GM12864 (cell line): ENCODE measurements at places on chromosomes 12 and 14.

GRCh38 chr12:118063576-118064391 is 2.8 kb upstream of the WSB2 start:
- DNase-seq: no peak

DNA sequence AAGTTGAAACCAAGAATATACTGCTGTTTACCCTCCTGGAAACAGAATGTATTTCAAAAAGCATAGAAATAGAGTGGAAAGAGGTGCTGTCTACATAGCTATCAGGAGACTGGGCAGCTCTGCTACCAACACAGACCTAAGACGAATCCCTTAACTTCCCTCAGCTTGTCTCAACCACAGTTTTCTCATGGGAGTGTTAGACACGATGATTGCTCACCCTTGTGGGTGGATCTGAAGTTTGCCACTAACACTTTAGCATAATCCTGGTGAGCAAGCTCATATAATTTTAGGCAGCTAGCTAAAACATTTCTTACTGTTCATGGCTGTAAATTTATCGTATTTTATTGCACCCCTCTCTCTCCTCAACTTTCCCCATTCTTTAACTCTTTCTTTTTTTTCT is 38.5 kb downstream of the C12orf75 start:
- DNase-seq: no peak

GRCh38 chr14:37139710-37140109 is 32.7 kb downstream of the SLC25A21 start:
- DNase-seq: no peak

GRCh38 chr12:12723149-12723680 is 6.0 kb downstream of the CDKN1B start:
- DNase-seq: no peak

DNA sequence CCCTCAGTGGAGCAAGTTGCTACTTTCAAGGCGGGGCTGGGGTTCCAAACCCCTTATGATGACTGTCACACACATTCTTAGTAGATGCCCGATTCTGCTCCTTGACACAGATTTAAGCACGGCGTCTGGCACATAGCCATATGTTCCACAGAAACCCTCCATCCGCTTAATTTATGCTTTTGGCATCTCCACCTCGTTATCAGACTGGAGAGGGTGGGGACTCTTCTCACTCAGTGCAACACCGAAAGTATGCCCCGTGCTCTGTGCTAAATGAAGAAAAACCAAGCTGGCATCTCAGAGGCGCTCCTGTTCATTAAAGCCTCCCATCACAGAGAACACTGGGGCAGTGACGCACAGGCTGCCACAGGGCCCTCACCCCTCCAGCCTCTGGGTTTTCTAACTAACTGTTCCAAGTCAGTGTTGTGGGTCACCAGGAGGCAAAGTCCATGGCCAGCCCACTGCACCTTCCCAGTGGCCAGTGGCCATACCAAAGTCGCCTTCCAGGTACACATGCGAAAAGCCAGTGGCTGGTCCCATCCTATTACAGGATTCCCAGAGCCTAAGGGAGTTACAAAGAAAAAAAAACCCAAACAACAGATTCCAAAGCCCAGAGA is 27.3 kb downstream of the CCDC88C start:
- DNase-seq: no peak

DNA sequence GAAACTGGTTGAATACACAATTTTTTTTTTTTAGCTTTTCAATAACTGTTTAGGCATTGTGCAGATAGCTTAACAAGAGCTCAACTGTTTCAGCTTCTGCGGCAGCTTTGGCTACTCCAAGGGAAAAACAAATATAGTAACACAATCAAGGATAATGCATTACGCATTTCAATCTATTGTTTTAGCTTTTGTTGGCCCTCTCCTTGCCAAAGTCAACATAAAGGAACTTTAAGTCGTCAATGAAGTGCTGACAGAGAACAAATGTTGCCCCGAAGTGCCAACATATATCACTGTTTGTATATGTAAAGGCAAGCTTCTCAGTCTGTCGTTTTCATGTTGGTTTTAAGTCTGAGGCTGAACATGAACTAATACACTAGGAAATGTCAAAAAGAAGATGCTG is 1087.4 kb upstream of the FLRT2 start:
- no peak for DNase-seq

GRCh38 chr12:3140284-3140683 is 63.1 kb downstream of the TSPAN9 start:
- no peak for DNase-seq

DNA sequence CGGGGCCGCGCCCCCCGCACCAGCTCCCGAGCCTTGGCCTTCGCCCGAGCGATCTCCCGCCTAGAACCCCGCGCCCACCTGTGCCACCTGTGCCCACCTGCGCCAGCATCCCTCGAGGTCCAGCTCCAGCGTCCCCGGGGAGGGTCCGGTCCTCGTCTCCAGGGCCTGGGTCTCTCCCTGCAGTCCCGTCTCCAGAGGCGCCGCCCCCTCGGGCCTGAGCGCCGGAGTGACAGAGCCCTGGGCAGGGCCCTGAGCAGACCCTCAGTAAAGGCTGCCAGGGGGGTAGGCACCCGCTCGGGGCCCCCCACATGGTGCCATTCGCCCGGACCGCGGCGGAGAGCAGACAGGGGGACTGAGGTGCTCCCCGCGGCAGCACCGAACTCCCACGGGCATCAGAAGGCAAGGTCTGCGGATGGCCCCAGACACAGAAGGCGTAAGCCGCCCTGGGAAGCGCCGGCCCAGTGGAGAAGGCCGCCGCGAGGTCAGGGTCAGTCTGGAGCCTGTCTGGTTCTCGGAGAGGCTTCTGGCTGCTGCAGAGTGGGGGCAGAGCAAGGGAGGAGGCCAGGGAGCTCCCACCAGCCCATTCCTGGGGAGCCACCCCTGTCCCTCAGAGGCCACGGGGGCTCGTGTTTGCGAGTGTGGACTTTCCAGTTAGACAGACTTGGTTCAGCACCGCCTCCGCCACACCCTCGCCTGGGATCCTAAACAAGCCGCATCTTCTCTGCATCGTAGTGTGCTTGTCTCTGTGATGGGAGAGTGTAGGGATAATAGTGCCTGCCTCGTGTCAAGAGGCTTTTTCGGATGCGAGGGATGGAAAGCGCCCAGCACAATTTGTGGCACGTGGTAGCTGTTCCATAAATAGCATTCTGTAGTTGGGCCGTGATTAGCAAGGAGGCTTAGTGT is 1.1 kb upstream of the PPP1R13B start:
- DNase-seq: no peak

DNA sequence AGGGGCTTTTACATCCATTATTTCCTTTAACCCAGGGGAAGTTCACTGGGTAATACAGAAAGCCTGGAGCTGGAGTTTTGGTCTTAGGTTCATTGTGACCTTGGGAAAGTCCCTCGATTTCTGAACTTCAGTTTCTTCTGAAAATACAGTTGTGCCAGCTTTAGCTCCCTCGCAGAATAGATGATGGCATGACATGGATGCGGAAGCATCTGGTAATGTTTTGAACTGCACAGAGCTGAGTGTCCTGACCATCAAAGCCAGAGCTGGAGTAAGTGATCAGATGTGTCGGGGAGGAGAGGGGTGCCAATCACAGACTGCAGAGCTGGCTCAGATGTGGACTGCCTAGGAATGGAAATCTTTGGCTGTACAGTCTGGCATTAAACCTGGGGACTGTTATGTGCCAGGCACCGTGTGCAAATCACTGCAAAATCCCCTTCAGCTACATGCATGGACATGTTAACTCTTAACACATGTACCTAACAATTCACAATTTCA is 180.9 kb downstream of the ETV6 start:
- no peak for DNase-seq

DNA sequence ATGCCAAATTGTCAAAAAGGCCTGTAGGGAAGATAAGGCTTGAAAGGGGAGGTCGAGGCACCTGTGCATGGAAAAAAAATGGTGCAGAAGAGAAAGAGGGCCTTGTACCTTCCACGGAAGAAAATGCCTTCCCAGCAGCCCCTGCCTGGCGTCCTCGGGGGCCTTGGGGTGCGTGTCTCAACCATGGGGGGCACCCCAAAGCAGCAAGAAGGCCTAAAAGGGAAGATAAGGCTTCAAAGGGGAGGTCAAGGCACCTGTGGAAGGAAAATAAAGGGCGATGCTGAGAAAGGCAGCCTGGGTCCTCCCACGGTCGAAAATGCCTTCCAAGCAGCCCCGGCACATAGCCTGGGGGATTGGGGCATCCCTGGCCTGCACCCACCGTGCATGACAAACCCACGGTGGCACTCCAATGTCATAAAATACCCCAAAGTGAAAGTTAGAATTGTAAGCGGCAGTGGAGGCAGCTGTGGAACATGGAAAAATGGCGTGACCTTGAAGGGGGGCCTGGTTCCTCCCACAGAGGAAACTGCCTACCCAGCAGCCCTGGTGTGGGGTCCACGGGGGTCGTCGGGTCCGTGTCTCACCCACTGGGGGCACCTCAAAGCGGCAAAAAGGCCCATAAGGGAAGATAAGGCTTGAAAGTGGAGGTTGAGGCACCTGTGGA is 275.0 kb downstream of the ALG10 start:
- DNase-seq: no peak

GRCh38 chr12:97169889-97170567 is 263.0 kb downstream of the NEDD1 start:
- DNase-seq: no peak

- DNase-seq: peak; percentile 68
Measured at GRCh38 chr14:75549169-75549568, 26.9 kb downstream of the BATF start.

- DNase-seq: no peak
Measured at GRCh38 chr12:70876952-70877351, 43.6 kb downstream of the PTPRR start.

- no peak for DNase-seq
Measured at GRCh38 chr12:109036975-109037374, 15.4 kb upstream of the USP30 start.

GRCh38 chr12:123032736-123033391 is 52.4 kb downstream of the ARL6IP4 start:
- no peak for DNase-seq

GRCh38 chr14:101199028-101199770 is 295.7 kb upstream of the RTL1 start:
- DNase-seq: no peak

- no peak for DNase-seq
Measured at GRCh38 chr12:80559766-80560165, 115.7 kb downstream of the PTPRQ start.

GRCh38 chr12:1837541-1838204 is 17.3 kb downstream of the LRTM2 start:
- DNase-seq: no peak

DNA sequence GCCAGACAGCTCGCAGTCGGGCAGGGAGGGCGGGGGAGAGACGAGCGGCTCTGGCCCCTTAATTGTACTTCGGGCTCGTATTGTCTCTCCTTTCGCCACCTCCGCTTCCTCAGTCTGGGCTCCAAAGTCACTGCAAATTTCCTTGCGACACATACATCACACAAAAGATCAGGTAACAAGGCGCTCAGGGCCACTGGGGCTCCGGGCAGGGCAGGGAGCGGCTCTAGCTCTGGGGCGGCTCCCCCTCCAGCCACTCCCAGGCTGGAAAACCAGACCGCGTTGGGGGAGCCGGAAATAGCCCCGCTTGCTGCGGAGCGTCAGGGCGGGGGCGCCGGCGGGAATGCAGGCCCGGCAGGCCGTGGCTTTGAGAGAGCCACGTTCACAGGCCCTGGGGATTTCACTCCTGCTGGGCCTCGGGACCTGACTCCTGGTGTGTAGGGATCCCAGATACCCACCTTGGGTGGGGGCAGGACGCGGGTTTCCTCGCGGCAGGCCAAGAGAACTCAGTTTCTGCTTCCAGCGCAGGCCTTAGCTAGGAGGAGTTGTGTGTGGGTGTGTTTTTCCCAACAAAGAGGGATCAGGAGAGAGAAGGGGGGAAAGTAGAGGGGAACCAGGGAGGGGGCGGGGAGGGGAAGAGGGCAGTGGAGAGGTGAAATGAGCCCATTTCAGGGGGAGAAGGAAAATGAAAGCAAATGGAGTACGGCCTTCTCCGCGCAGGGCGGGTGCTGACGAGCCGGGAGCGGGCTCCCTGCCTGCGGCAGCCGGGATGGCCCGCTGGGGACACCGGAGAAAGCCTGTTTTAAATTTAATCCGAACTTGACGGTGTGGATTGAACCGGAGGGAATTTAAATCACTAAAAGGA is 4.4 kb upstream of the HOXC9 start:
- DNase-seq: no peak

DNA sequence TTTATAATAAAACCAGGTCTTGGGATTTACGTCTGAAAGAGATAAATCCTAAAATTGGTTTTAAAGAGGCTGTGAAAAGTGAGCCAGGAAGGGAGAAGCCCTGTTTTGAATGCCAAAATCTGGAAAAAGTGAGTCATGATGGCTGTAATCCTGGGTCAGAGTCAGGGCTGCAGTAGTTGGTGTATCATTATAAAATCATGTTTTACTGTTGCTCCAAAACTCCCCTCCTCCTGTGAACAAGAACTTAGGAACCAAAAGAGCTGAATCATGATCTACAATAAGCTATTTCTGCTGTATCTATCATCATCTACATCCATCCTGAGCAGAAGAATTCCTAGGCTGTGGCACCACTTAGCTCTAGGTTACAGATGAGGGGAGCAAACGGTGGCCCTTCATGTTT is 79.3 kb downstream of the LMO3 start:
- no peak for DNase-seq

DNA sequence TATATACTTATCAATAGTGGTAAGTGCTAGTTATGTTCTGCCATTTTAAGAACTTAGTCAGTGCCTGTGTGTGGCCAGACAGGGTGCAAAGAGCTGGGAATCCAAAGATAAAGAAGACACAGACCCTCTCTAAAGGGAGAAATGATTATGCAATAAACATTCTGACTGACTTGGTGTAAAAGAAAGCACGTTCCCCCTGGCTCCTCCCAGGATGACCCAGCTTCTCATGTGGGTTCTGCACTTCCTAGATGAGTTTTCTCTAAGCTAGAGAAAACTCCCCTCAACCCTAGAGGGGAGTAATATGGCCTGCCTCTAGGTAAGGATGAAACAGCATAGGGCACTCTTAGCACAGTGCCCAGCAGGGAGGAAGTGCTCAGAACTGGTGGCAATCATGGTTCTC is 231.2 kb downstream of the VRK1 start:
- no peak for DNase-seq

GRCh38 chr12:45827974-45828373 is 98.5 kb downstream of the ARID2 start:
- no peak for DNase-seq

- DNase-seq: no peak
Measured at GRCh38 chr12:52524898-52525591, 4.9 kb upstream of the KRT5 start.

DNA sequence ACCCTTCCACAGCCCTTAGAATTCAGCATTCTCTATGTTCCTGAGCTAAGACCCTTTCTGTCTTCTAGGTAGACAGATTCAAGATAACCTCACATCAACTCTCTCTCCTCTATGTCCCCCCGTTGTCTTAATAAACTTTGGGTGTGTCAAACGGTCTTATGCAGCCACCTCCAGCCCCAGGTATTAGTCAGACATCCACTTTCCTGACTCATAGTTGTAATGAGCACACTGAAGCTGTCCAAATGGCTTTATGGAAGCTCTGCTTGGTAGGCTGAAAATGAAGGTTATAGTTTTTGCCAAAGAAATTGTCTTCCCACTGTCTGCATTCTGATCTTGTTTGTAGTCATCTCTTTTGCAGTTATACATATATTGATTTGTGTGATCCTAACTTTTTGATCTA is 482.0 kb downstream of the RMST start:
- DNase-seq: no peak
